DMS79 treated with DMSO at 0.1 percent for 48 hours (cell line): ENCODE measurements at places on chromosomes 1 and 21.

DNA sequence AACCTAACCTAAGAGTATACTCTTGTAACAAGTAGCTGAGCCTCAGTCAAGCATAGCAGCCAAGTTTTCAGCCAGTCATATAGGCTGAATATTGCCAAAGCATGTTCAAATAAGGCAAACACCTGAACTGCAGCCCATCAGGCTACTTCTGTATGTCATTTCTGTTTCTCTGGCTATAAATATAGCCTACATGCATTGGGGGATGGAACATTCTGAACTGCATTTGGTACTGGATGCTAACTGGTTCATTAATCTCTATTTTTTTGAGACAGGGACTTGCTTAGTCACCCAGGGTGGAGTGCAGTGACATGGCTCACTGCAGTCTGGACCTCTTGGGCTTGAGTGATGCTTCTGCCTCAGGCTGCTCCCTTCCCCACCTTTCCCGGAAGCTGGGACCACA lies 37.3 kb downstream of the MAST2 start:
- DNase-seq, result peak; percentile 86

GRCh38 chr1:229495782-229496181 lies 12.4 kb downstream of the NUP133 start:
- DNase-seq, result no peak

DNA sequence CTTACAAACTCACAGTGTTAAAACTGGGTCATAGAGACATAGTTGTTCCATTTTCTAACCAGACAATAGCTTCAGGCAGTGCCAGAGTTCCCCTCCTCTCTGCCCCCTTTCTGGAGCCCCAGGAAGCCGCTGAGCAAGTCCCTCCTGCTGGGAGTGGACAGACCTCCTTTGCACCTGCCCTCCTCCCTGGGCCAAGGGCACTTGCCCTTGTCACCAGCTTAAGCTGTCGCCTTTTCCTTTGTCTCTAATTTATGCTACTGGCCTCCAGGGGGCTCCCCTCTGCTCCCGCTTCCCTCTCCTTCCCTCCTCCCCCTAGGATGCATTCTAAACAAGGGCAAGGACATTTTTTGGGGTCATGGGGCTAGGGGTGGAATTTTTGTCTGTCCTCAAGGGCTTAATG lies 182.4 kb downstream of the MIS18A start:
- no peak for DNase-seq

DNA sequence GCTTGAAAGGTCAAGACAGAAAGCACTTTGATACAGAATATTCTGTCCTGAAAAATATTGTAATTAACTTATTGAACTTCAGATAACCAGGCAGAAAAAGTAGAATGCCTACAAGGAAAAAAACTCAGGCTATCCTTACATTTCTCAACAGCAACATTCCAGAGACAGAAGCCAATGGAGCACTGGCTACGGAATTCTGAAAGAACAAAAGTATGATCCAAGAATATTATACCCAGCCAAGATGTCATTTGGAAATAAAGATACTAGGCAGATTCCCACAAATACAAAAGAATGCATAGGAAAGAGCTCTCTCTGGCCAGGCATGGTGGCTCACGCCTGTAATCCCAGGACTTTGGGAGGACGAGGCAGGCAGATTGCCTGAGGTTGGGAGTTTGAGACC lies 5.8 kb upstream of the PPT1 start:
- no peak for DNase-seq

GRCh38 chr21:32648165-32648564 lies 36.0 kb upstream of the CFAP298 start:
- no peak for DNase-seq

DNA sequence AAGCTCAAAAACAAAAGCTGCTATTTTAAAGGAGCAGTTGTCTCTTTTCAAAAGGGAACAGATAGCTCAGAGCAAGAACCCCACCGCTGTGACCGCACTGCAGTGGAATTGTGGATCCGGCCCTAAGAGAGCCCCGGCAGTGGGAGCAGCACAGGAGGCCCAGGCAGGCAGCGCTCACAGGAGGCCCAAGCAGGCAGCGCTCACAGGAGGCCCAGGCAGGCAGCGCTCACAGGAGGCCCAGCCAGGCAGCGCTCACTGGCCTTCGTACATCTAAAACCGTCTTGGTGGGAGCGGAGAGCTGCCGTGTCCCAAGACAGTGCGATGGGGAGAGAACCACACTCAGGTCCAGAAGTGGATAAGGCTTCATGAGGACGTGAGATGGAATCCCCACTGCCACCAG lies 4.0 kb downstream of the TFF3 start:
- no peak for DNase-seq

DNA sequence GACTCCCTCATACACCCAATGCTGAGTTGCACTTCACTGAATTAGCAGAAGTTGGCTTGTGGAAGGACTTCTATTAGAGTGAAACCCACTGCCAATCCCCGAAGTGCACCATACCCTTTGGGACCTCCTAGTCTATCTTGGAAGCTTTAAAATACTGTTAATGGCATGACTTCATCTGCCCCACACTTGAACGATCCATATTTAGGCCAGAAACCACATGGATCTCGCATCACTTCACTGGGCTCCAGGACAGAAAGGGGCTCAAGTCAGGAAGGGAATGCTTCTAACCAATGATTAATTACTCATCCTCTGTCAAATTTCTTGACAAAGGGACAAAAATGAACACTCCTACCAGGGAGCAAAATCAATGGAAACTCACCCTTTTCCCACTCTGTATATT lies 69.1 kb downstream of the BCAR3 start:
- no peak for DNase-seq

DNA sequence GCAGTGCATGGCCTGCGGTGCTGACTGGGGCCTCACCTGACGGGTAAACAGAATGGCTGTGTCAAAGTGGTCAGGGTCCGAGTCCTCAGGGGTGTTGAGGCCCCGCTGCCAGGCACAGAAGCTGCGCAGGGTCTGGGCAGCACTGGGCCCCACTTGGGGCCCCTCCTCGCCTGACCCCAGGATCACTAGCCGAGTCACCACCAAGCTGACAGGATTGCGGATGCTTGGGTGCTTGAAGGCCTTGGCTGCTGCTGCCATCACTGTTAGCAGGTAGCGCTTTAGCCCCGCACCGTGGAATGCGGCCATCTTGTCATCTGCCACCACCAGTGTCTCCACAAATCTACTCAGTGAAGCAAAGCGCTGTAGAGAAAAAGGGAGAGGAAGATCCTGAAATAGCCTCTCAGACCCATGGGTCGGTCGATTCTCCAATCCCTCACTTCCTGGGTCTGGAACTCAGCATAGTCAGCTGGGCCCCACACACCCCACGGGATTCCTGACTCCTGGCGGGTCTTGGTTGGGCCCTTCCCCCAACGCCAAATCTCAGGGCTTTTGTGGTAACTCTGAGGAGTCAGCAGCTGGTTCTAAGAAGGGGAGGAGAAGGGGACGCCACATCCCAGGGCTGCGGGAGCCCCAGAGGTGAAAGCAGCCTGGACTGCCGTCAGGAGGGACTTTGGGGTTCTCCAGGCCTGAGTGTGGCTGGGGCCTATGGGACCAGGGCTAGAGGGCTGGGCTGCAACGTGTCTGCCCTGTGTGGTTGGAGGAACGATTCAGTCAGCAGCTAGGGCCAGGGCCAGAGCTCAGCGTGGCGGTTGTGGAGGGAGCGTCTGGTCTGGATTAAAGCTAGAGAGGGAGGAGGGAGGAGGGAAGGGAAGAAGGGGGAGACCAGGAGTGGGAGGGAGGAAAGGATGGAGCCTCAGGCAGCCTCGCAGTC lies 2.1 kb downstream of the ADAMTS4 start:
- no peak for DNase-seq

GRCh38 chr1:165856606-165857005 lies 29.2 kb downstream of the UCK2 start:
- no peak for DNase-seq

GRCh38 chr1:224378855-224379631 lies 22.4 kb downstream of the CNIH4 start:
- no peak for DNase-seq

DNA sequence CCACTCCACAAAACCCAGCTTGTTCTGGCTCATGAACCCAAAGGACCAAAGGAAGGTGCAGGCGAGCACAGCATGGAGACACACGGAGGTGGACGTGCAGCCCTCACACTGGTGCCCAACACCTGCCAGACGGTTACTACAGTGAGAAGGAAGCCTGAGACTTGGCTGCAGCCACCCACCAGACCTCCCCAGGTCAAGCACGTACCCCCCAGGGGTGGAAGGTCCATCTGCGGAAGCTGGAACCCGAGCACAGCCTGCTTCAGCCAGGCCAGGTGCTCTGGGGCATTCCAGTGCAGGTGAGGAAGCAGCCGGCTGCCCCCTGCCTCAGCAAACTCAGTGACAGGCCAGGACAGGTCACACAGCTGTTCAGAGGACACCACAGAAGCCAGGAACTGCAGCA lies 16.0 kb upstream of the LSS start:
- DNase-seq, result no peak

DNA sequence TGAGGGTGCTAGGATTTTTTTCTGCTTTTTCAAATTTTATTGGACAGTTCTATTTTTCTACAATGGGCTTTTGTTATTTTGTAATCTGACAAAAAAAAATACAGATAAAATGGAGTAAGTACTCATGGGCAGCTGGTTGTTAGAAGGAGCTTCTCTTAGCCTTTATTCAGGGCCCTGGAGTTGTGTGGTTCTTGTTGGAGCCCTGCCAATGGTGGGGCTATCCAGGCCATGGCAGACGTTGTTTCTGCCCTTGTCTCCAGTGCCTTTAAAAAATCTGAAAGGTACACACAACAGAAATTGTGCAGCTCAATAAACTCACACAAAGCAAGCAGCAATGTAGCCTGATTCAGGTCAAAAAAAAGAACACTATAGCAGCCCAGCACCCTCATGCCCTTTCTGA lies 153.5 kb upstream of the GALNT2 start:
- peak; percentile 44 for DNase-seq

- DNase-seq, result no peak
Observed at GRCh38 chr1:40479156-40479555, 2.1 kb downstream of the ZFP69 start.

DNA sequence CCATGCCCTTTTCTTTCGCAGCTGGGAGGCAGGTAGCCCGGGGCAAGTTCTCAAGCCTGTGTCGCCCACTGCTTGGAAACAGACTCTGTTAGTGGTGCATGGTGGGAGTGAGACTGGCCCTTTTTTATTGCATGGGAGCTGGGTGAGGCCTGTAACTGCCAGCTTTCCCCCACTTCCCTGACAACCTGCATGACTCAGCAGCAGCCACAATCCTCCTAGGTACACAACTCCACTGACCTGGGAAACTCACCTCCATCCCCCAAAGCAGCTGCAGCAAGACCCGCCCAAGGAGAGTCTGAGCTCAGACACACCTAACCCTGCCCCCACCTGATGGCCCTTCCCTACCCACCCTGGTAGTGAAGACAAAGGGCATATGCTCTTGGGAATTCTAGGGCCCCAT lies 25.8 kb downstream of the PIGP start:
- no peak for DNase-seq

DNA sequence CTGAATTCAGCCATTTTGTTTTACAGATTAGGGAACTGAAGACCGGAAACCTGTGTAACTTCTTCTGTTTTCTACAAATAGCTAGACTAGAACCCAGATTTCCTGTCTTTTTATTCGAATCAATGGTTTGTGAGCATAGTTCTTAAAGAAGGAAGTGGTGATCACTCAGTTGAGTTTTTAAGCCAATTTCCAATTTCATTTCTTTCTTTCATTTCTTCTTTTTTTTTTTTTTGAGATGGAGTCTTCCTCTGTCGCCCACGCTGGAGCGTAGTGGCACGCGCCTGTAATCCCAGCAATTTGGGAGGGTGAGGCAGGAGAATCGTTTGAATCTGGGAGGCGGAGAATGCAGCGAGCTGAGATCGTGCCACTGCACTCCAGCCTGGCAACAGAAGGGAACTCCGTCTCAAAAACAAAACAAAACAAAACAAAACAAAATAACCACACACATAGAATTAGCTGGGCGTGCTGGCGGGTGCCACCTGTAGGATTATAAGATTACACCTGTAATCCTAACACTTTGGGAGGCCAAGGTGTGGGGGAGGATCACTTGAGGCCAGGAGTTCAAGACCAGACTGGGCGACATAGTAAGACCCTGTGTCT lies 3.0 kb upstream of the MDM4 start:
- no peak for DNase-seq
